Breast epithelium (tissue), 4 donors: ENCODE measurements at places on chromosomes 1 and 21. TPM values are rescaled to one million over a fixed set of nuclear protein-coding genes. Genes with fewer than 3 reads are reported as not detected.
A peak's percentile ranks its signal among the peaks of the same experiment; 100 is the strongest.

The PROK1 gene
- 42.9 TPM for total RNA-seq

GRCh38 chr21:41786509-41786987, 19.7 kb upstream of the RIPK4 start:
- peak; percentile 84 for DNase-seq

DNA sequence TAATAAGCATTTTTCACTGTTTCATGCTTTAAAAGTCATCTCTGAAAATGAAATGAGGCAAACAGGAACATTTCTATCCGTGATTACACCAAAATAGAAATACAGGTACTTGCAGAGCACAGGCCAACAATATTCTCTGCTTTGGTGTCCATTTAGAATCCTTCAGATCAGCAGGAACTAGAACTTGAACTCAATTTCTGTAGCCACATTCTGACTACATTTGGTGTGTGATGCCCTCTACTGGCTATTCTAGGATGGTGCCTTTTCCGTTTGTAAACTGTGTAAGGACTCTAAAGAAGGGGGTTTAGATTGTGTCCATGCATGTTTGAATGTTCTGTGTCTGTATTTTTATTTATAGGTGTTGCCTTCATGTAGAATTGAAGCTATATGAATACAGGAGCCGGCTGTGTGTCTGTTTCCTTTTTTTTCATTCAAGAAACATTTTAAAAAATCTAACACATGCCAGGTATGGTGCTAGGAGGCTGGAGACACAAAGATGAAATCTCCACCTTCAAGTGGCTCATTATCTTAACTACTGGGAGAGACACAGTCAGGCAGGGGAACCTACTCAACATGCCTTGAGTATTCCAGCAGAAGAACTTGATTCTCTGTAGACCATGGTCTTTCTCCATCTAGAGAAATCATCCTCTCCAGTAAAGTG, 7.6 kb upstream of the ZNF326 start:
- no peak for DNase-seq

- no peak for DNase-seq
Measured at GRCh38 chr21:44708866-44709425, 2.4 kb downstream of the TSPEAR start.

- peak; percentile 67 for DNase-seq
Measured at GRCh38 chr1:151047925-151048644, 534 bp downstream of the C1orf56 start.

- DNase-seq: no peak
Measured at GRCh38 chr1:97980530-97980929, 59.7 kb upstream of the DPYD start.

- no peak for DNase-seq
Measured at GRCh38 chr21:37764691-37765090, 151.6 kb downstream of the KCNJ6 start.

DNA sequence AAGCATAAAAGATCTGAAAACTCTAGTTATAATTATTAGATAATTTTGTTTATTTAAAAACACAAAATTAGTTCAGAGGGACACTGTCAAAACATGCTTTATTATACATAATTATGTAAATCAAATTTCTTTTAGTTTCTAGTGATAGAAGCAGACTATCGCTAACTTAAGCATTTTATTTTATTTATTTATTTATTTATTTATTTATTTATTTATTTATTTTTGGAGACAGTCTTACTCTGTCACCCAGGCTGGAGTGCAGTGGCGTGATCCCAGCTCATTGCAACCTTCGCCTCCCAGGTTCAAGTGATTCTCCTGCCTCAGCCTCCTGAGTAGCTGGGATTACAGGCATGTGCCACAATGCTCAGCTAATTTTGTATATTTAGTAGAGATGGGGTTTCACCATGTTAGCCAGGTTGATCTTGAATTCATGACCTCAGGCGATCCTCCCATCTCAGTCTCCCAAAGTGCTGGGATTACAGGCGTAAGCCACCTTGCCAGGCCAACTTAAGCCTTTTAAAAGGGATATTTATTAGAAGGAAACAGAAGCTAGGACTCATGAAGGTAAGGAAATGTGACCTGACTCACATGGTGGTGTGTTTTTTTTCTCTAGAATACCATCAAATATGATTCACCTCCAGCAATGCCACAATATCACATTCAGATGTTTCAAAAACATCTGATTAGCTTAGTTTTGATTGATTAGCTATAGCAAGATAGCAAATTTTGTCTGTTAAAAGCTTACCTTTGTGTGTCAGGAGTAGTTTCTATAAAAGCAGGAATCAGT, 1357.4 kb upstream of the ADGRL4 start:
- no peak for DNase-seq
